ENCODE measurements at places on chromosomes 3 and 15. TPM values are rescaled to one million over a fixed set of nuclear protein-coding genes. Genes with fewer than 3 reads are reported as not detected.

CADPS gene
- total RNA-seq, result not detected

SCN5A gene
- 0.20 TPM for total RNA-seq

CTXND1 gene
- total RNA-seq, result not detected

GOLGA6L7 gene
- not detected for total RNA-seq

CLDN1 gene
- 0.58 TPM for total RNA-seq

- DNase-seq, result no peak
Measured at GRCh38 chr15:35211240-35211902, 126.3 kb upstream of the NANOGP8 start.

DNA sequence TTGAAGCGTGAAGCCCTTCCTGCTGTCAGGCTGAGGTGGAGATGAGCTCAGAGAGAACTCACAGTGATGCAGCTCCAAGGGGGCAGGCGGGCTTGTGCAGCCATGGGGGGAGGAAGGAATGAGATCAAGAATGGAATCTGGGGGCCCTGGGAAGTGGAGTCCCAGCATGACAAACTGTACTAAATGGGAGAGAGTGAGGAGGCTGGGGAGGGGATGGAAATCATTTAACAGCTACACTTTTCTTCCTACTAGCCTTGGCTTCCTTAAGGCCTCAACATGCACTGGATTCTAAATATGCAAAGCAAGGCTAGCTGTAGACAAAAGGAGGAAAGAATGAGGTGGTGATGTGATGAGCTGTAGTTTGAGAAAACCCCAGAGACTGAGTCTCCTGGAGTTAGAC is 133.9 kb downstream of the EEFSEC start:
- no peak for DNase-seq

DNA sequence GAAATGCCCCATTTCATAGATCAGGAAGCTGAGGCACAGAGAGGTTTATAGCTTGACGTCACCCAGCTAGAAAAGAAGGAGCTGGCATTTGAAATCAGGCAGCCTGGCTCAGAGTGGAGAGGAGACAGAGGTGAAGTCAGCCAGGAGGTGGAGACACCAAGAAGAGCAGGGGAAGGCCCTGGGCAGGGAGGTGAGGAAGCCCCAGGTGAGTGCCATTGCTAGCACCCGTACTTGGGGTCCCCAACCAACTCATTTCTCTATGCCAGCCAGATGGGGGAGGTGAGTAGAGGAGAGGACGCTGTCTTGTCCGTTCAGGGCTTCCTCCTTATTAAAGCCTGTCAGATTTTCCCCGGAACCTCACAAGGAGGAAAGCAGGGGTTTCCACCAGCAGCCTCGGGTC is 149.6 kb upstream of the TLE3 start:
- DNase-seq, result no peak

DNA sequence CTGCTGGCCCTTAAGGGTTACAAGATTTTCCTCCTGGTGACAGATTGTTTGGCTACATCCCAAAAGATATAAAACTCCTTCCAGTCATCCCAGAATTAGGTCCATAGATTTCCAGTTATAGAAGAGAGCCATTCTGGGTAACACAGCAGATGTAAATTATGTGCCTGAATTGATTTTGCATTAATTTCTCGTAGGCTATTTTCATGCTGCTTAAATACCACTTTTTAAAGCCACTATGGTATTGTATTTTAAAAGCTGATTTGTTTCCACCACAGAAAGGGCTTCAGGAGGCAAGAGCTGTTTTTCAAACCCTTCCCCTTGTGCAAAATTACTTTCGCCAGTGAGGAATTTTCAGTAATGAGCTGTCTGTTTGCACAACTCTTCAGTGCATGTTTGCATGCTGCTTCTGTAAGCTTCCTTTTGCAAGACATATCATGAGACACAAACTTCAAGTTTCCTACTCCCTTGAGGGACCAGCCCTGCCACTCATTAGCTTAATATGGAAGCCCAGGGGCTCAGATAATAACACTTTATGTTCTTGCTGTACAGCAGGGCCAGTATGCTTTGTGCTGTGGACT is 105.4 kb upstream of the TNIK start:
- no peak for DNase-seq

GRCh38 chr3:47758261-47759025 is 23.2 kb downstream of the SMARCC1 start:
- no peak for DNase-seq

- no peak for DNase-seq
Measured at GRCh38 chr15:44300572-44300971, 12.1 kb downstream of the GOLM2 start.

GRCh38 chr3:71389191-71389590 is 194.3 kb downstream of the FOXP1 start:
- DNase-seq, result no peak
